ENCODE measurements at places on chromosomes 6 and 20.

- no peak for ATAC-seq
These were observed 137.8 kb downstream of the BTBD9 start for GRCh38 chr6:38501931-38502330.

GRCh38 chr6:111780393-111780792, 92.9 kb downstream of the FYN start:
- ATAC-seq: no peak

GRCh38 chr6:39794231-39794630, 2.1 kb downstream of the DAAM2 start:
- no peak for ATAC-seq

DNA sequence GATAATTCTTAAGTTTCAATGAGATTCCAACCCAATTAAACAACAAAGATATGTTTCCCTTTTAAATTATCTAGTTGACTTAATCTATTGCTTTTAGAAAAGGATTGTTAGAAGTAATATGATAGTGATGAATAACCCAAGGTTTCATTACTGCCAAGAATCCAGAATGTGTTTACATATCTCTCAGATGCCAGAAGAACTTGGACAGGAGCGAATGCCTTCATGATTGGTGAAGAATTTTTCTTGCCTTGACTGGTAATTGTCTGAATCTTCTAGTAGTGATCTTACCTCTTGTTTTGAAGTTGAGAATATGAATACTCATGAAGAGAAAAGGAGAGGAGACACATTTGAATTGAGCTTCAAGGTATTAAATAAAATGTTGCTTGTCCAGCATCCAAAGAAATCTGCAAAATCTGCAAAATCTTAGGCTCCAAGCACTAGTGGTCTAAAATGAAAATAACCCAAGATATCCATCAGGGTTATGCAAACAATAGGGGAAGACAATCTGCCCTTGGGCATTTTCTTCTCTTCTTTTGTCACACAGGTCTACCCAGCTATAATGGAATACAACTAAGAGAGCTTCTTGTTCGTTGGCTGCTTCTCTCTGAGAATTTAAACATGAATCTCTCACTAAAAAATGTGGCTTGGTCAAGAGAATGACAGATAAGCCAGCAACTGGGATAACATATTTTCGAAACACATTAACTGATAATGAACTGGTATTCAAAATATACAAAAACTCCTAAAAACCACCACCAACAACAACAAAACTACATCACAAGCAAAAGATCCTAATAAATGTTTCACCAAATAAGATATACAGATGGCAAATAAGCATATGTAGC, 928.9 kb downstream of the EYS start:
- no peak for ATAC-seq

DNA sequence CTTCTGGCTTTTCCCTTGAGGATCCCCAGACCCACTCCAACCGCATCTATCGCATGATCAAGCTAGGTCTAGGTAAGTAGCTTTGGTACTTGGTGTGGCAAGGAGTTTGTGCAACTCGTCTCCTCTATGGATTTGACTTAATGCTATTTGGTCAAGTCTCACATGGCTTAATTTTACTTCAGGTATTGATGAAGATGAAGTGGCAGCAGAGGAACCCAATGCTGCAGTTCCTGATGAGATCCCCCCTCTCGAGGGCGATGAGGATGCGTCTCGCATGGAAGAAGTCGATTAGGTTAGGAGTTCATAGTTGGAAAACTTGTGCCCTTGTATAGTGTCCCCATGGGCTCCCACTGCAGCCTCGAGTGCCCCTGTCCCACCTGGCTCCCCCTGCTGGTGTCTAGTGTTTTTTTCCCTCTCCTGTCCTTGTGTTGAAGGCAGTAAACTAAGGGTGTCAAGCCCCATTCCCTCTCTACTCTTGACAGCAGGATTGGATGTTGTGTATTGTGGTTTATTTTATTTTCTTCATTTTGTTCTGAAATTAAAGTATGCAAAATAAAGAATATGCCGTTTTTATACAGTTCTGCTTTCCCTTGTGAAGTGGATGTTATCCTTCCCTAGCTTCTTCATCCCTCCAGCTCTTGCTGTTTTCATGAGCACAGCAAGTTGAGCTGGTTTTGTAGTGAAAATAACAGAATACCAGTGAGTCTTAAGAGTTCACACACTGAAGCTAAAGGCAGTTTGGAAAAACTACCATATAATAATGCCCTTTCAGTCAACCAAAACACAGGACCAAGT, 3.8 kb downstream of the SLC35B2 start:
- no peak for ATAC-seq

DNA sequence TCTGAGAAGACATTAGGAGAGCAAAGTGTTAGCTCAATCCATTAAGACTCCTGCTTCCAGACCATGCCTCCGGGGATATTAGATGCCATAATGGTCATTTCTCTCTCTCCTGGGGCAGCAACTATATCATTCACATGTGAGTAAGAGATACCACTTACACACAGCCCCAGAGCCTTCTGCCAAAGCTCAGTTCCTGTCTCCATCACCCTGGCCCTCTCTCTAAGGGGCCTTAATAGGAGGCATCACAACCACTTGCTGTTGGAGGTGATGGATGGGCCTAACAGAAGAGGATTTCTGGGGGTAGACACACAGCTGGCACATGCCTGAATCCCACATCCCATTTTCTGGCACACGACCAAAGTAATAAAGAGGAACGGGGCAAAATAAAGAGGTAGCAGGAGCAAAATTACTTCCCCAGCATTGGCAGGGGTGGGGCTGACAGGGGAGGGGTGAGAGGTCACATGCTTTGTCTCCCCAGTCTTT, 34.0 kb upstream of the VSTM2L start:
- ATAC-seq: peak; percentile 6

DNA sequence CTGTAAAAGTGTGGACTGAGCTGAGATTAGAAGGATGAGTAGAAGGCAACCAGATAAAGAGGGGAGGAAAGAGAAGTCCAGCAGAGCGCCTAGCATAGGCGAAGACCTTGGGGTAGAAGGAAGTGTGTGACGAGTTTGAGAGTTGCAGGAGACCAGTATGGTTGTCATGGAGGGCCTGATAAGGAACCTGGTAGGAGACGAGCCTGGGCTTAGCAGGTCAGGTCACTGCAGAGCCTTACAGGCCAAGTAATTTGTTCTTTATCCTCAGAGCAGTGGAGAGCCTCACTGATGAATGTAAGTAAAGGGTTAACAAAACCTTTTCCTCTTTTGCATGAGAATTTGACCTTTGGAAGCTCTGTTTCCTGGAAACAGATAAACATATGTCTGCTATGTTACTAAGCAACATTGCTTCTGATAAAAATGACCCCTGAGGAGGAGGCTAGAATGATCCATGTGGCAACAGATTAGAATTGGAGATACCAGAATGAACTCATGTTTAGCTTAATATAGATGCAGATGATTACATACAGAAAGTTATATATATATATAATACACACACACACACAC, 2.9 kb upstream of the TMEM74B start:
- ATAC-seq: no peak

DNA sequence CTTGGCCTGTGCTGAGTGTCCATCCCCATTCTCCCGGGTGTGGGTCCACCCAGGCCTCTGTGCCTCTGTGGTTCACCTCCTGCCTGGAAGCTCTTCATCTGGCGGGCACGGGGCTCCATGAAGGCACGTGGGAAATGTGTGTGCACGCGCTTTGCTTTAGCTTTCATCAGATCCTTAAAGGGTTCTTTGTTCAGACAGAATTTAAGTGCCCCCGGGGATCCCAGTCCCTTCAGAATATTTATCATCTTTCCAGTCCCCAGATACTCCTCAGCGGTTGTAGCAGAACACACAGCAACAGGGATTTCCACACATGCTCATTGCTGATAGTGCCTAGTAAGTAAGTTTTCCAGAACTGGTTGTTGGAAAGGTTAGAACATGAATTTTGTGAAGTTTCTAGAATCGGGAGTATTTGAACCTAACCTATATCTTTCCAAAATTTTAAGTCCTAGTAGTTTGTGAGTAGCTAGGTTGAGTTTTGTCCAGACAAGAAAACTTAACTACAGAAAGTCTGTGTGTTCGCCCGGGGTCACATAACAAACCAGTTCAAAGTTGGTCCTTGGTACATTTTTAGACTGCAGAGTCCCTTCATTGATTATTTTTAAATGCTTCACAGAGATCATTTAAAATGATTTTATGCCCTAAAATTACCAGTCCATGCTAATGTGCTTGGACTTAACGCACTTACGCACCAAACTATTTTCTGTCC, 67.7 kb downstream of the RPP40 start:
- ATAC-seq: peak; percentile 15
